Stimulated activated CD4-positive, alpha-beta T cell treated with anti-CD3 and anti-CD28 coated beads, Interleukin-1b, Interleukin-23, amount 100 ng/mL, for 1 hour (primary cell): ENCODE measurements at places on chromosomes 4 and X.
A peak's percentile ranks its signal among the peaks of the same experiment; 100 is the strongest.

- DNase-seq = no peak
Observed at GRCh38 chr4:13849778-13850177, 222.3 kb upstream of the BOD1L1 start.

DNA sequence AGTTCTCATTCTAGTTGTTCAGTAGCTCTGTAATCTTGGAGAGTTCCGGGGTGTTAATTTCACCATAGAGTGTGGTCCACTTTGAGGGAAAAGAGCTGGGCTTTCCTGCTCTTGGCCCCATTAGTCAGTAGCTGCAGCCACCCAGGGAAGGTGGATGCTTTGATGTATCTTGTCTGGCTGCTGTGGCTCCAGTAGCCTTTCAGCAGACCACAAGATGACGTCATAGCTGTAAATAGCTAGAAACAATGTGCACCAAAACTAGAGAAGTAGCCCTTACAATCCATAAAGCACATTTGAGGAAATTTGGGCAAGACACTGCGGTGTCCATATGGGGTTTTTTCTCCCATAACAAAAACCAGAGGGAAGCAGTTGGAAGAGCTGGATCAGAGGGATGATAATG lies 32.9 kb upstream of the PRPS2 start:
- no peak for DNase-seq

DNA sequence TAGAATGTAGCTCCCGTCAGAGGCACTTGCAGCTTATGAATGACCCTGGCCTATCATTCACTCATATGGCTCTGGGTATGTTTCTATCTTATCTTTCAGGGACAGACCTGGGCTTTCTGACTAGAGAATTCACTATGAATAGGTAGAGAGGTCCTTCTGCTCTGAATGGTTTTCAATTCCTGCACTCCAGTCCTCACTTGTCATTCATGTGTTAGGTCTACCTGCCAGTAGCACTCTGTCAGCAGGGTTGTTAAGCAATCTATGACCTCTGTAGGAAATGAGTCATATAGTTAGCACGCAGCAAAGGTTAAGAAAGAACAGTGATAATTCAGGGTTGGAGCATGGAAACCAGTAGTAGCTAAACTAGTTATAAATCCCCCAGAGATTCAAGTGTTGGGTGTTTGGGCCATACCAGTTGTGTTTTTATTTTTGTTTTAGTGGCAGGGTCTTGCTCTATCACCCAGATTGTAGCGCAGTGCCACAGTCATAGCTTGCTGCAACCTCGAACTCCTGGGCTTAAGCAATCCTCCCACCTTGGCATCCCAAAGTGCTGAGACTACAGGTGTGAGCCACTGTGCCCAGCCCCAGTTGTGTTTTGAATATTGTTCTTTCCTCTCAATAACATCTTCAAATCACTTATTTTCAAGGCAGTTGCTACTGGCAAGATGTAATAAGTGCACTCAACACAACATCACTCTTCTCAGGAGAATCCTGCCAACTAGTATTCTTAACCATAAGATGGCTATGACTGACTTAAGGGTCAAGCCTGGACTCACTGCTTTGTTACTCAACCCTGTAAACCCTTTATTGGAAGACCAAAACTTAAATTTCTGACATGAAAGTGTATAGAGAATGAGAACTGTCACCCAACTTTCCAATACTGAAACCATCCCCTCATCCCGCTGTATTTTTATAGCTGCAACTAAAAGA lies 25.1 kb downstream of the ARL13A start:
- DNase-seq = no peak

DNA sequence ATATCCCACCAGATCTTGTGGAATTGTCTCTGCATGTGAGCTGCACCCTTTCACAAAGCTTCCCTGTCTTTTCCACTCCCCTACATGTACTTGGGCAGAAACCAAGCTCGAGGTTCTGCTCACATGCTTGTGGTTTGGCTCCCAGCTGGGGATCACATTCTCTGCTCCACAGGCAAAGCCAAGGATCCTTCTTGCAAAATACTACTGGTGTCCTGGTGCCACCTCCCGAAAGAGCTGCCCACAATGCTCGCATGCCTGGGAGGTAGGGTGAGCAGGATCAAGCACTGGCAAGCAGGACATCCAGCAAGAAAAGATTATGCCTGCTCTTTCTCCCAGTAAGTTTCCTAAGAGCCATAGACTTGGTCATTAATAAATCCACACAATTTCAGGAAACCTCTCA lies 45.1 kb upstream of the PPARGC1A start:
- no peak for DNase-seq

- no peak for DNase-seq
Observed at GRCh38 chrX:16930392-16930791, 16.1 kb upstream of the REPS2 start.

DNA sequence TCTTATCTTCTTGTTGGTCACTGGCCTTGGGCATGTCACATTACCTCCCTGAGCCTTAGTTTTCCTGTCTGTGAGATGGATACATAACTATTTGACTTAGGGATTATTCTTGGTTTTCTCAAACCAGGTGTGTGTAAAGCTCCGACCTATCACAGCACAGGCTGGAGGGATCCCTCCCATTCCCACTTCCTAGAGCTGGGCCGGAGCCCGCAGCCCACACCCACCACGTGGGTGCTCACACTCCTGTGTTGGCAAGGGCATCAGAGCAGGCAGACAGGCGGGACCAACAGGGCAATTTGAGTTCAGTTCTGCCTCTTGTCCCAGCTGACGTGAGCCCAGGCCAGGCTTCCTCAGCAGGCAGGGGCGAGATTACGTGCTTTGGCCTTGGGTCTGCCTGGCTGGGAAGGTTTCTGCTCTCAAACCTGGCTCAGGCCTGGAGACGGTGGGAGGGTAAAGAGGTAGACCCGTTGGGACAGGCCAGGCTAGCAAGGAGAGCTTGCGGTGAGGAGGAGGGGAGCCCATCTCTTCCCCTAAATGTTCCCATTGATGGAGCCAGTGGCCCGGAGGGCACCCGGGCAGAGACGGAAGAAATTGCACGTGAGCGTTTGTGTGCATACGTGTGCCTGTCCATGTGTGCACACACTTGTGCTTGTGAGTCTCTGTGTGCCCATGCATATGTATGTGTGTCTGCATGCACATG lies 734 bp upstream of the SH3TC1 start:
- no peak for DNase-seq

- DNase-seq = no peak
Observed at GRCh38 chrX:7746856-7747255, 96.1 kb upstream of the VCX start.

GRCh38 chr4:89193843-89194242 lies 82.5 kb downstream of the TIGD2 start:
- DNase-seq = no peak

GRCh38 chr4:154998284-154998683 lies 210.2 kb upstream of the NPY2R start:
- DNase-seq = no peak

GRCh38 chrX:23372220-23372902 lies 37.7 kb downstream of the PTCHD1 start:
- DNase-seq = no peak

GRCh38 chrX:24395775-24396174 lies 35.3 kb downstream of the SUPT20HL1 start:
- DNase-seq = peak; percentile 3

DNA sequence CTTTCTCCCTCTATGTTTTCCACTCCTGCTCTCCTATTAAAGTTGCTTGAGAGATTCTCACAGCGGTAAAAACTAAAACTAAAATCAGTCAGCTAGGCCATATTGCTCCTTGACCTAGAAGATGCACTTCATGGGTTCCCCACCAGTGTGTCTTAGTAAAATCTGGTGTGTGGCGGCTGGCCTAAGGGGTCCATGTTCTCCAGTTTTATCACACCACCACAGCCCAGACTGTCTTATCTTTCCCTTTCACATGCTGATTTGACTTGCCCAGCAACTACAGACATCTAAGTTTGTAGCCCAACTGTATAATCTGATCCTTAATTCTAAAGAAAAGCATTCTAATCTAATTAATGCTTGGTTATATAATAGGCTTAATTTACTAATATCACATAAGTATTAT lies 68.0 kb downstream of the ATP8A1 start:
- DNase-seq = no peak

DNA sequence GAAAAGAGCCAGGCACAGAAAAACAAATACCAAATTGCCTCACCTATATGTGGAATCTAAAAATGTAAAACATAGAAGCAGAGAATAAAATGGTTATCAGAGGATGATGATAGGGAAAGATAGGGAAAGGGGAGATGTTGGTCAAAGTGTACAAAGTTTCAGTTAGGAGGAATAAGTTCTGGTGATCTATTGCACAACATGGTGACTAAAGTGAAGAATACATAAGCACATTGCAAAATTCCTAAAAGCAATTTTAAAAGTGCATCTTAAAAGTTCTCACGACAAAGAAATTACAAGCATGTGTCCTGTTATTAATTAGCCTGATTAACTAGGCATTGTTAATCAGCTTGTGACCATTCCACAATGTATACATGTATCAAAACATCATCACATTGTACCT lies 136.0 kb downstream of the GABRG1 start:
- DNase-seq = no peak

DNA sequence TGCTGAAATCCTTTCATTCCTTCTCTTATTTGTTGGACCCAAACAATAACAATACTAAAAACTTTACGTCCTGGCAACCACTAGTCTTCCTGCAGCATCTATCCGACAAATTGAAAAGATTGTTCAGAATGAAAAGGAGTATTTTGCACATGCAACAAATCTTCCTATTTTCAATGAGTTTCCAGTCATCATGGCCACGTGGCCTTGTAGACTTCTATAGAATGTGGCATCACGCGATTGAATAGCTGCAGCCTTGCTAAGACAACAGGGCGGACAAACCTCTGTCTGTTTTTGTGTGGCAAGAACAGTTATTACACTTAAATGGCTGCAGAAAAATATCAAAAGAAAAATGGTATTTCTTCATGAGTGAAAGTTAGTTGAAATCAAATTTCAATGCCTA lies 297.9 kb upstream of the LCORL start:
- no peak for DNase-seq
